ENCODE measurements at places on chromosomes 3 and 15.
A peak's percentile ranks its signal among the peaks of the same experiment; 100 is the strongest.

GRCh38 chr15:44712346-44713005, 1.2 kb downstream of the B2M start:
- peak; percentile 87 for DNase-seq

GRCh38 chr3:191502583-191502982, 41.6 kb downstream of the PYDC2 start:
- DNase-seq: no peak

- DNase-seq: no peak
These were observed 10.4 kb downstream of the GOLM2 start for GRCh38 chr15:44298878-44299277.

- DNase-seq: no peak
These were observed 72.9 kb upstream of the NDN start for GRCh38 chr15:23760024-23760423.

DNA sequence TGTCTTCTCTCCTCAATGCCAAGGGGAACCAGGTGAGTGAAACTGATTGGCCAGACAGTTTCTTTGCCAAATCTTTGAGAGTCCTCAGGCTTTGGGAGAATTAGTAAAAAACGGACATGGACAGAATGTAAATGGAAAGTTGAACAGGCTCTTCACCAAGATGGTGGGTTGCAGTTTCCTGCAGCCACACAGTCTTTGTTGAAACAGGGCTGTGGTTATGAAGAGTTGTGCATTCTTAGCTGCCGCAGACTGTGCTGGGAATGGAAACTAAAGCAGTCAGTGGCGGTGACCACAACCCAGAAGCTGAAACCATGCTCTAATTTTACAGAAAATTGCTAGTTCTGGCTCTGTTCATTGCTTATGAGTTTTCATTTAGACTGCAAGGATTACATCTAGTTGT, 42.1 kb upstream of the TASOR start:
- DNase-seq: peak; percentile 70

DNA sequence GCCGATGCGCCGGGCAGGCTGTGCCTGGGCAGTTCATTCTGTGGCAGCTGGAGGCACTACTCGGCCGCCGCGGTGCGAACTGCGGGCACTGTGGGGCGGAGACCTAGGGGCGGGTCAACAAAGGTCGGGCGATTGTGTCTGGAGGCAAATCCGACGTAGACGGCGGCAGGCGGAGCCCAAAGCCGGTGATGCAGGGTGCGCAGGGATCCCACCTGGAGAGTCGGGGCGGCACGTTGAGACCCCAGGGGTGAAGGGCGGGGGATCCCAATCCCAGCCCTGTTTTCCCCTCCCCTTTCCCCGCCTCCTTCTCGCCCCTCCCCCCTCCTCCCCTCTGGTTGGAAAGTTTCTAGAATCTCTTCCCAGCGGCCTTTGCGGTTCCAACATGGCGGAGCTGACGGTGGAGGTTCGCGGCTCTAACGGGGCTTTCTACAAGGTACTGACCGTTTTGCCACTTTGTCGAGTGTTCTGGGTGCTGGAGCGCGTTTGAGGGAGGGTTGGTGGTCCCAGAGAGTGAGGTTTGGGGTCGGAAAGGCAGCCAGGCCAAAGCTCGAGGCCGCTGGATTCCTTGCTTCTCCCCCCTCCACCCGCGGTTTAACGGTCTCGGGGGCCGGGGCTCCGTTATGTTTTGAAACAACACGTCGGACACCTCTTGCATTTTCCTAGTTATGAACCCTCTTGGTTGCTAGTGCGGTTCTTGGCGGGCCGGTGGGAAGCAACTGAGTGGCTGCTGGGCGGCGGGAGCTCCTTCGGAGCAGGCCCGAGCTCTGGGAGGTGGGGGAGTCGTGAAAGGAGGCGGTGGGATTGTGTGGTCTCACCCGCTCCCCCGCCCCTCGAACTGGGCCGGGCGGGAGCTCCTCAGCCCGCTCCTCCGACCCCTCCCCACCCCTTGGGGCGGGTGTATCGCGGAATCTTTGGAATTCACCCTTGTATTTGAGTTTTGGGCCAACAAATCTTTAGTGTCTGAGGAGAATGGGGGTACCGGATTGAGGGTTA, at the start of gene FXR1:
Gene FXR1 (plus strand): TSS at position 367 of the 993 bp plus-strand sequence. CDS start 16 bp downstream, at position 383.
- peak; percentile 90 for DNase-seq

DNA sequence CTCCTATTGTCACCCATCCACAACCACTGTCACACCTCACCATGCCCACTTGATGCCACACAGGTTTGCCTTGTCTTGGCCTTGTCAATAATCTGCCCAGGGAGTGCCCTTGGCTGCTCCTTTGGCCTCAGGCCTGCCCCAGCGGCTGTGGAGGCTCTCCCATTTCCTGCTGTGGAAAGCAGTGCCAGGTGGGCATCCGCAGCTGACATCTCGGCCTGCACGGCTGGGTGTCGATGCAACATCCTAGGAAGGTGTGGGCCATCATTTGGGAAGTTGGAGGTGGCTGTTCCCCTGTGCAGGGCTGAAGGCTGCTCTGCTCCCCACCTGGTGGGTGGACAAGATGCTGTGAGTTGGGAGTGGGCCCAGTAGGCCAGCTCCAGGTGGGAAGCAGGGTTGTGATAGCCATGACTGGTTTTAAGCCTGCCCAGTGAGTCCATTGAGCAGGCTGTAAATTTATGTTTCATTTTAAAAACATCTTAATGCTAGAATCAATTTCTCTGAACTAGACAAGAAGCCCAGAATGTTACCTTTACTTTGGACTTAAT, 12.5 kb downstream of the DNAH1 start:
- no peak for DNase-seq

DNA sequence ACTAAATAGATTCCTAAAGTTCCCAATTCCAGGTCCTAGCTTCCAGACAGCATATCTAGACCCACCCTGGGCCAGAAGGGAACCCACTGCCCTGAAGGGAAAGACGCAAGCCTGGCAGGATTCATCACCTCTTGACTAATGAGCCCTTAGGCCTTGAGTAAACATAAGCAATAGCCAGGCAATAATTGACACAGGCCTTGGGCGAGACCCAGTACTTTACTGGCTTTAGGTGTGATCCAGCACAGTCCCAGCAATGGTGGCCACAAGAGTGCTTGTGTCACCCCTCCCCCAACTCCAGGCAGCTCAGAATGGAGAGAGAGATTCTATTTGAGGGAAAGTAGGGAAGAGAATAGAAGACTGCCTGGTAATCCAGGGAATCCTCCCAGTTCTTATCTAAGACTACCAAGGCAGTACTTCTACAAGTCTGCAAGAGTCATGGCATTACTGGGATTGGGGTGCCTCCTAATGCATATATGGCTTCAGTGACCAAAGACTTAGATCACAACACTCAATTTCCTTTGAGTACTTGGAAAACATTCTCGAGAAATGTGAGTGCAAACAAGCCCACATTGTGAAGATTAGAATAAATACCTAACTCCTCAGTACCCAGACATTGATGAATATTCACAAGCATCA, 30.4 kb upstream of the WWTR1 start:
- DNase-seq: no peak

Measured in CD4-positive, alpha-beta T cell treated with Interleukin-17A for 1 hour (primary cell).